Right lobe of liver (tissue), 6 donors: ENCODE measurements at places on chromosomes 5 and 9. TPM values are rescaled to one million over a fixed set of nuclear protein-coding genes. Genes with fewer than 3 reads are reported as not detected.

- no peak overlapping the region for H3K27ac ChIP-seq
- no peak for DNase-seq
- no peaks in the 10 kb centered on the region for H3K4me1 ChIP-seq
- no peak overlapping the region for H3K4me3 ChIP-seq
- no peaks in the 10 kb centered on the region for H3K36me3 ChIP-seq
These were observed 86.6 kb downstream of the ROR2 start for GRCh38 chr9:91863469-91863868.

GRCh38 chr5:120228262-120229031, 235.7 kb upstream of the PRR16 start:
- H3K4me3 ChIP-seq, result no peak overlapping the region
- H3K4me1 ChIP-seq, result no peaks in the 10 kb centered on the region
- H3K27me3 ChIP-seq, result no peaks in the 10 kb centered on the region
- no peak for DNase-seq
- H3K27ac ChIP-seq, result no peak overlapping the region

DNA sequence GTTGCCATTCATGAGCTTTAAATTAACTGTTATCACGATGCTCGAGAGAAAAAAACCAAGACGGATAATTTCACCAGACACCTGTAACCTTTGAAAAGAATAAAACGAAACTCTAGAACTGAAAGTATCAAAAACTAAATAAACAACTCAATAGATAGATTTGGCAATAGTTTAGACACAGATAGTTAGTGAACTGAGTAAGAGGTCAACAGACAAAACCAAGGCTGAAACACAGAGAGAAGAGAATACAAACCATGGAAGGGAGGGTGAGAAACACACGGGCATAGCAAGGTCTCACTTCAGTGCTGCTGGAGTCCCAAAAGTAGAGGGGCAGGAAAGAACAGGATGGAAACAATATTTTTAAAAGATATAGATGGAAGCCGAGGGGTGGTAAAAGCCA, 3.3 kb upstream of the OR2V1 start:
- no peak overlapping the region for H3K27ac ChIP-seq
- H3K27me3 ChIP-seq, result no peaks in the 10 kb centered on the region
- no peak for DNase-seq
- H3K4me3 ChIP-seq, result no peak overlapping the region
- H3K4me1 ChIP-seq, result no peaks in the 10 kb centered on the region

DNA sequence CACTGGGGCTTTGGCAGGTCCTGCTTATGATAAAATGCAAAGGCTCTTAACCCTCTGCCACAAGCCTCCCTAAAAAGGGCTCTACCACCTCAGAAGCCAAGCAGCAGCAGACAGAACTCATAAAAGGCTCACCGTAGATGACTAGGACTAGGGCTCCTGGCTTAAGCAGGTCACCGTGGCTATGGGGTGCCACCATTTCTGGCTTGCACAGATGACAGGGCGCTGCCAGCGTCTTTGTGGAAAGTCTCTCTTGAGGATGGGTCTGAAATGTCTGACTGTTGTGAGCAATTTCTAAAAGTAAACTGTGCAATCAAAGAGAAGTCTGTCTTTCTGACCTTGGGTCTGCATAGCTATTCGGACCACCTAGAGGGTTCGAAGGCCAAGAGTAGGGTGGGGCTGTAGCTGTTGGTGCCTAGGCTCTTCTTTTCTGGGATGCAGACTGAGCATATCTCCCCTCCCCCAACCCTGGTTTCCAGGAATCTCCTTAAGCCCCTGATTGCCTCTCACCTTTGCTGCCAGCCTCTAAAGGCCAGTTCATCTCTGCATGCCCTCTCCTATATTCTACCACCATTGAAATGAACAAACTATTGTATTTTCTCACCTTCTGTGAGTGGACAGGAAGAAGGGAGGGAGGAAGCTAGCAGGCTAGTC, 307.4 kb downstream of the ARHGAP26 start:
- DNase-seq, result no peak
- H3K27ac ChIP-seq, result no peak overlapping the region
- no peak overlapping the region for H3K4me3 ChIP-seq
- no peaks in the 10 kb centered on the region for H3K27me3 ChIP-seq

- no peaks in the 10 kb centered on the region for H3K27me3 ChIP-seq
- DNase-seq, result no peak
- H3K4me1 ChIP-seq, result peaks cover 9% of the 10 kb centered on the region
- no peaks in the 10 kb centered on the region for H3K36me3 ChIP-seq
These were observed 32.3 kb downstream of the PRRX2 start for GRCh38 chr9:129697656-129698253.

DNA sequence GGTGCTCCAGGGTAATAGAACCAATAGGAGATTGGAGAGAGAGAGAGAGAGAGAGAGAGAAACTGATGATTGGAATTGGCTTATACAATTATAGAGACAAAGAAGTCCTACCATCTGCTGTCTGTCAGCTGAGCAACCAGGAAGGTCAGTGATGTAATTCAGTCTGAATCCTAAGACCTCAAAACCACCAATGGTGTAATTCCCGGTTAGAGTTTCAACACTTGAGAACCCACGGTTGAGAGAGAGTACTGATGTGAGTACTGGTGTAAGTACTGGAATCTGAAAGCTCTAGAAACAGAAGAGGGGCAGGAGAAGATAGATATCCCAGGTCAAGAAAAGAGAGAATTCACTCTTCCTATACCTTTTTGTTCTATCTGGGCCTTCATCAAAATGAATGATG, 775.8 kb downstream of the EFNA5 start:
- H3K36me3 ChIP-seq, result no peaks in the 10 kb centered on the region
- no peaks in the 10 kb centered on the region for H3K4me1 ChIP-seq
- DNase-seq, result no peak
- no peak overlapping the region for H3K27ac ChIP-seq
- H3K4me3 ChIP-seq, result no peak overlapping the region
- no peaks in the 10 kb centered on the region for H3K27me3 ChIP-seq

DNA sequence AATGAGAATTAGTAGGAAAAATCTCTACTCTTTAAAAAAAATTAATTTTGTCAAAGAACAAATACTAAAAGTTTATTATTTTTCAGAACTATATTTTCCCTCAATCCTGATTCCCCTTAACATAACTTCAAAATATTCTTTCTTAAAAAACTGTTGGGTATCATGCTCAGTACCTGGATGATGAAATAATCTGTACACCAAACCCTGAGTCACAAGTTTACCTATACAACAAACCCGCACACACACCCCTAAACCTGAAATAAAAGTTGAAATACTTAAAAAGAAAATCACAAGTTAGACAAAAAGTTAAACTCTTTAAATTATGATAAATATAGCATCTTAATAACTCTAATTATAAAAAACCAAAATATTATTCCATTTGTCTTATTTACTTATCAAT, 812.3 kb downstream of the MAT2B start:
- DNase-seq, result no peak
- no peak overlapping the region for H3K27ac ChIP-seq
- H3K27me3 ChIP-seq, result no peaks in the 10 kb centered on the region
- no peak overlapping the region for H3K4me3 ChIP-seq
- no peaks in the 10 kb centered on the region for H3K36me3 ChIP-seq

- peaks cover 9% of the 10 kb centered on the region for H3K36me3 ChIP-seq
- peak overlapping the region; percentile 8 for H3K27ac ChIP-seq
- H3K4me3 ChIP-seq, result no peak overlapping the region
- H3K27me3 ChIP-seq, result no peaks in the 10 kb centered on the region
- DNase-seq, result no peak
- no peaks in the 10 kb centered on the region for H3K4me1 ChIP-seq
These were observed 87.8 kb downstream of the RXRA start for GRCh38 chr9:134413890-134414623.

DNA sequence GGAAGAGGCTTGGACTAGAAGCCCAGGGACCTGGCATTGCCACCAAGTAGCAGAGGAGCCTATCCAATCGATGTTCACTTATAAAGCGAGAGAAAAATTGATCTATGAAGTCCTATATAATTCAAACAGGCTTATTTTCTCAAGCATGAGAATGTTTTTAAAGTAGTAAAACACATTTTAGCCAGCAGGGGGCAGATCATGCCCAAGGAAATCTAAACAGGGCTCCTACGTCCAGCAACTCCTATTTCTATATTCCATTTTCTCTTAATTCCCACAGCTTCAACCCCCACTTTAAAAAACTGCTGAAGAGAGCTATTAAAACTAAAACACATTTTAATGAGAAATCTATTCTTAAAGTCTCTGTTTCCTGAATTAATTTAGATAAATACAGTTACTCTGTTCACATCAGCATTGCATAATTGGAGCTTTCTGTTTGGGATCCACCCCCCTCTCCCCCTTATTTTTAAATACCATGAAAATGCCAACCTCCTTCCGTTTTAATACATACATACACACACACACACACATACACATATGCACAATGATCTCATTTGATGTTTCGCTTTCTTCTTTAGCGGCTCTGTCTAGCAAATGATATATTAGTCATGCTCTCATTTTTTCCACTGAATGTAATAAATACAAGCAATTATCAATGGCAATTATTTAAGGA, 144.9 kb downstream of the MYO10 start:
- H3K4me3 ChIP-seq, result no peak overlapping the region
- H3K4me1 ChIP-seq, result no peaks in the 10 kb centered on the region
- no peak overlapping the region for H3K27ac ChIP-seq
- no peaks in the 10 kb centered on the region for H3K36me3 ChIP-seq

DNA sequence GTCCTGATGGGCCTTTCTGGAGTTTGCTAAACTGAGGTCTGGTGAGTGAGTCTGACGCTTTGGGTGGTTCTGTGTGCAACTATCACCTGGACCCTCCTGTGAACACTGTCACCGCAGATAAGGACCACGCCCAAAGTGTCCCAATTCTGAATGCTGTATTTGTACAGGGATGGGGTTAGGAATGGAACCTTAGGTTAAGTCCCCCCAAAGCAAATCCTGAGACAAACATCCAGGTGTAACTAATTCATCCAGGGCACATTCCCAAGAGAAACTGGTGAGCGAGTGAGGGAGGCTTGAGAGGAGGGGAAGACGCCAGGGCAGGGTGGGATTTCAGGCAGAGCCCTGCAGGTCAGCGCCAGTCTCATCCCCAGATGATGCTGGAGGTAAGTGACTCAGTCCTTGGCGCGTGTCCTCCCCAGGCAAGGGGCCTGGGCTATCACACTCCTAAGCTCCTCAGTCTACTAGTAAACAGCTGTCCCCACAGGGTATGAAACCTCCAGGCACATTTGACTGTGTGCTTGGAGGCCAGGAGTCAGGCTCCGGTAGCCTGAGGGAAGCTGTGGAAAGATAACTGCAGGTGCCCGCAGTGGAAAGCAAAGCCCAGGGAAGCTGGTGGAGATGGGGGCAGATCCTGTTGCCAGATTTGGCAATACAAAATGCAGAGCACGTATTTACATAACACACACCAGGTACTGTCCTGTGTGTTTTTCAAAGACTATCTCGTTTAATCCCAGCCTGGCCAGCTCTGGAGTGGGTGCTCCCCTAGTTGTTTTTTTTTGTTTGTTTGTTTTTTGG, 66.7 kb downstream of the IL6ST start:
- no peaks in the 10 kb centered on the region for H3K36me3 ChIP-seq
- no peaks in the 10 kb centered on the region for H3K27me3 ChIP-seq
- H3K4me3 ChIP-seq, result no peak overlapping the region
- DNase-seq, result peak; percentile 58
- no peaks in the 10 kb centered on the region for H3K4me1 ChIP-seq

DNA sequence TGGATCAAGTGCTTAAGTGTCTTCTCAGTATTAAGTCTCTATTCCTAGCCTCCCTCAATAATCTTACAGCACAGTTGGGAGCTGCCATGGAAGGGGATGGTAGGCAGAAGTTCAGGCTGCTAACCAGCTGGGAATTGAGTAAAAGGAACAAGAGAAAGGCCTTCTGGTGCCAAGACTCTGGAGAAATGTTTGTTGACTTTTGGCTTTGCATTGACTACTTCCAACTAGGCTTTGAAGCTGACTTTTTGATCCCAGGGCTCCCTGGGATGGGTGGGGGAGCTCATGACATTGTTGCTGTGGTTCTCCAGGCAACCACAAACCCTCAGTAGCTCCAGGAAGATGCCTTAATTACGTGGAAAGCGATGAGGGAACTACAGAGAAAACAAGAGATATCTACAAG, 85.2 kb upstream of the HTR4 start:
- H3K4me1 ChIP-seq, result peaks cover 33% of the 10 kb centered on the region
- DNase-seq, result peak; percentile 66
- peak overlapping the region; percentile 66 for H3K27ac ChIP-seq
- no peaks in the 10 kb centered on the region for H3K27me3 ChIP-seq

GRCh38 chr5:16428359-16428758, 37.2 kb downstream of the ZNF622 start:
- H3K36me3 ChIP-seq, result no peaks in the 10 kb centered on the region
- H3K27ac ChIP-seq, result no peak overlapping the region
- H3K4me3 ChIP-seq, result no peak overlapping the region

GRCh38 chr9:114016101-114016500, 62.0 kb downstream of the AMBP start:
- no peak overlapping the region for H3K4me3 ChIP-seq
- no peaks in the 10 kb centered on the region for H3K27me3 ChIP-seq

The CCDC112 gene
- 1.6 TPM for total RNA-seq

The RANBP17 gene
- total RNA-seq, result 2.6 TPM

The SPATA31A5 gene
- total RNA-seq, result not detected
